ENCODE measurements at places on chromosomes 1 and 21.
A peak's percentile ranks its signal among the peaks of the same experiment; 100 is the strongest.

DNA sequence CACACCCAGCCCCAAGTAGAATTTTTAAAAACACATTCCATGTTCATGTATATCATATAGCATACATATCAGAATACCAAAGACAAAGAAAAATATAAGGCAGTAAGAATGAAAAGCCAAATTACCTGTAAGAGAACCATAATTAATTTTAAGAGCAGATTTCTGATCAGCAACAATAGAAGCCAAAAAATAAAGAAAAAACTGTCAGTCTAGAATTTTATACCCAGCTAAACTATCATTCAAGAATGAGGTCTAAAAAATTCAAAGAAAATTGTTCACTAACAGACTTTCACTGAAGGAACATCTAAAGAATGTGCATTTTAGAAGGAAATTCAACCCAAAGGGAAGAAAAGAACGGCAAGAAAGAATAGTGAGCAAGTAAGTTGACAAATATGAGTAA is 10.6 kb upstream of the FUCA1 start:
- no peak for DNase-seq

- DNase-seq = no peak
Observed at GRCh38 chr1:66374561-66375111, 159.3 kb upstream of the SGIP1 start.

DNA sequence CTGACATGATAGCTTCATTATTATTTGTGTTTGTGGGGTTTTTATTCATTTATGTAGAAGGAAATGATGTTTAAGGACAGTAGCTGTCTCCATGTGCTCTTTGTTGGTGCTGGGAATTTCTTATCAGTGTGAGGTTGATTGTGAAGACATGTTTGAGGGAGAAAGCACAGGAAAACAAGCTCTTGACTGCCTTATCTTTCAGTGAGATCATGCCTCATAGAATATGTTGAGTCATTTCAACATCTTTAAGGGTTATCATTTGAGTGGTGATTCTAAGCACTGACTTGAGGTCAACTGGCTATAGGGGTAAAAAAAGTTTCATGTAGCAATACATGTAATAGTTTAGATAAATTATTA is 405.1 kb upstream of the ADAMTS5 start:
- DNase-seq = peak; percentile 14

DNA sequence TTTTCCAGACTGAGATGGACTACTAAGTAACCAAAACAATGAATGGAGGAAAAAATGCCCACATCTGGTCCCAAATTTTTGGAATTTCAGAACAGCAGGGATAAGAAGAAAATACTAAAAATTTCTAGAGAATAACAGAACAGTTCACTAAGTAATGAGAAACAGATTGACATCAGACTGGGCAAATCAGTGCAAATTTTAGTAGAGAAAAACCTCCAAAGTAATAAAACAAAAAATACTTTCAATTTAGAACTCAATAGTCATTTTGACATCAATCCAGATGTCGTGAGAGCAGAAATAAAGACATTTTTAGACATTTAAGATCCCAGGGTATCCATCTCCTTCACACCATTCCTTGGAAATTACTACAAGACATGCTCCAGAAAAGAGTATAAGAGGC is 39.3 kb downstream of the CRP start:
- DNase-seq = no peak

DNA sequence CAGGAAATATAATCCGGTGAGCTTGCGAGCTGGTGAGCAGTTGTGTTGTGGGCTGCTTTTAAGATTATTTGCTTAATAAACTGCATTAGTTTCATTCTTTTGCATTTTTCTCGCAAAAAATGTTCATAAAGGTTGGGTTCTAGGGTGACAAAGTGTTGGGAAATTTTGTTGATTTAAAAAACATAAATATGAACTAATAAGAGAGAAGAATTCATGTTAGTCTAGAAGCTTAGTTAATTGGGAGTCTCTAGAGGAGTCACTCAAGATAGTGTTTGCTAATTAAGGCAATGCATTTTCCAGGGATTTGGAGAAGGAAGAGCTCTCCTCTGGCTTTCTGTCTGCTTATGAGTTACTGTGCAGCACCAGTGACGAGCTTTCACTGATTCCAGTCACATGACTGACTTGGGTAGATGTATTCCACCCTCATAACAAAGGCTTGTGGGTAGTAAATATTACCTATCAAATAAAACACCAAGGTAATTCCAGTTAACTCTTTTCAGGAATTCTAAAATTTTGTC is 417.0 kb downstream of the PTBP2 start:
- DNase-seq = no peak
